ENCODE measurements at places on chromosomes 1 and 21.

GRCh38 chr1:183058851-183059502, 35.8 kb downstream of the LAMC1 start:
- DNase-seq, result no peak

GRCh38 chr1:210218047-210218446, 14.5 kb upstream of the SERTAD4 start:
- DNase-seq, result no peak

DNA sequence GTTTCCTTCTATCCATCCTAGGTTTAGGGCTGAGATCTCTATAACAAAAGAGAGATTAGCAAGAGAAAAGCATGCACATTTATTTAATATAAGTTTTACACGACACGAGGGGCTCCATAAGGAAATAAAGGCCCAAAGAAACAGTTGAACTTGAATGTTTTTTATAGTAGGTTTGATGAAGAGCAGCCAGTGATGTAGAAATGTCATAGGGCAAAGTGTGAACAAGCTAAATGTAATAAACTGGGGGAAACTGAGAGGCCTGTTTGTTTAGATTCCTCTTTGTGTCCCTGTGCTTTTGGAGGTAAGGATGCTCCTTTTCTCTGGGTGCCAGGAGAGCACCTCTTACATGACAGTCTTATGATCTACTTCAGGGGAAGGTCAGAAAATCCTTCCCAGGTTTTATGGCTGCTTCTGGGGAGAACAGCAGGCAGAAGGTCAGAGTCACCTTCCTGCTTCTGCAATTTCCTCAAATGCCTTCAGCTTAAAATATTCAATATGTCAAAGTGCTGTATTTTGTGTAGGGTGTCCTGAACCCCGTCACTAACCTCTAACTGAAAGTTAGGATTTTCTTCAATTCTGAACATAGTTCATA, 9.5 kb upstream of the HORMAD1 start:
- no peak for DNase-seq

- DNase-seq, result no peak
Observed at GRCh38 chr1:211281320-211282022, 22.3 kb downstream of the RCOR3 start.

GRCh38 chr1:75503221-75503974, 107.5 kb downstream of the SLC44A5 start:
- no peak for DNase-seq

GRCh38 chr1:67575861-67576260, 109.1 kb upstream of the GADD45A start:
- DNase-seq, result no peak

GRCh38 chr1:232529747-232530146, 100.2 kb downstream of the SIPA1L2 start:
- no peak for DNase-seq
